ENCODE measurements at places on chromosomes 5 and 9.

DNA sequence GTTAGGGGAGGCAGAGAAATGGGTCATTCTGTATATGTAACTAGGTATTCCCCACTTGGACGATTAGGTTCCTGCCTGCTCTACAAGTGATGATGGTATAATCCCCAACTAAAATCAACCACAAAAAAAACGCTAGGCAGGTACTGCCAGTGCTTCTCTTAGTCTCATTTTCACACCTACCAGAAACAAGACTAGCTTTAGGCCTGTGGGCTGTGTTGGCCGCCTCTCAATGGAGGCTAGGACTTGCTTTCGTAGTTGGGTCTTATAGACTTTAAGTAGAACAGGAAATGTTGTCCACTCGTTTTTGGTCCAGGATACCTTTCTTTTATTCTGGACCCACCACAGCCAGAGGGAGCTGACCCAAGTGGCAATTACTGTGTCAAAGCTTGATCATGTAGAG, 111.8 kb downstream of the UNC13B start:
- no peak for DNase-seq

DNA sequence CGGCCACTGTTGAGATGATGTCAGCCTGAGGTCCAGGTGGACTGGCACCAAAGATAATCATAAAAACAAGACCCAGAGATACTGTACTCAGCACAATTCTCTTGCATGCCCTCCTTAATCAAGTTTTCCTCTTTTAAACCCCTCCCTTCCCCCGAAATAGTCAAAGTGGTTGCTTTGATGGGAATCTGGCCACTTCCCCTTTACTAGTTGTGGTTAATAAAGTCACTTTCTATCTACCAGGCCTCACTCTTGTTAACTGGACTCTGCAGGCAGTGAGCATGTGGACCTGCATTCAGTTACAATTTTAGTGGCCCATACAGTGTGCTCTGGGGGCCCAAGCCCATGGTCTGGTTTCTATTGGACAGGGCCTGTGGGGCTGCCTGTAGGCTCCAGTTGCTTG, 17.5 kb downstream of the FBP2 start:
- DNase-seq: no peak

DNA sequence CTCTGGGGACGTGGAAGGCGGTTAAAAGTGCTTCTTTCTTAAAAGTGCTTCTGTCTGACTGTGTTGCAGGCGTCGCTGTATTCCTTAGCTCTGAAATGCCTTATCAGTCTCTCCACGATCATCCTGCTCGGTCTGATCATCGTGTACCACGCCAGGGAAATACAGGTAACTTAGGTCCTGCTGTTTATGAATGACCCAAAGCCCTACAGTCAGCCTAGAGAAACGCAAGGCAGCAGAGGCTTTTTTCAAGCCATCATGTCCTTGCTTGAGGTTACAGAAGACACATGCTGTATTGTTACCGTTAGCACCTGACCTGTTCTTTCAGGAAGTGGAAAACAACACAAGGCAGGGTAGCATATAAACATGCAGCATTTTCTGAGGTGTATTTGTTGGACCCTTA, 2.0 kb downstream of the KCNN2 start:
- no peak for DNase-seq

DNA sequence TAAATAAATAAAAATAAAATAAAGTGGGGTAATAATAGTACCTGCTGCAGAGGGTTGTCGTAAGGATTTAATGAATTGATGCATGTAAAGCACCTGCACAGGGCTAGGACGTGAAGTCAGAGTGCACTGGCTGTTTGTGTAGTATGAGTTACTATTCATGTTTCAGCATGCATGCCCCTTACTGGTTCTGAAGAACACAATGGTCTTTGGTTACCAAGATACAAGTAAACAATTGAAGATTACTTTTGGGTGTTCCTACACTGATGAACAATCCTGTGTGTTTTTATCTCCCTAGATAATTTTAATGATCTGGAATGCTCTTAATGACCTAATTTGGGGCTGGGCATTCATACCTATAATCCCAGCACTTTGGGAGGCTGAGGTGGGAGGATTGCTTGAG, 23.2 kb upstream of the PRRC2B start:
- DNase-seq: no peak

- no peak for DNase-seq
Measured at GRCh38 chr9:6355728-6356127, 27.6 kb downstream of the TPD52L3 start.

DNA sequence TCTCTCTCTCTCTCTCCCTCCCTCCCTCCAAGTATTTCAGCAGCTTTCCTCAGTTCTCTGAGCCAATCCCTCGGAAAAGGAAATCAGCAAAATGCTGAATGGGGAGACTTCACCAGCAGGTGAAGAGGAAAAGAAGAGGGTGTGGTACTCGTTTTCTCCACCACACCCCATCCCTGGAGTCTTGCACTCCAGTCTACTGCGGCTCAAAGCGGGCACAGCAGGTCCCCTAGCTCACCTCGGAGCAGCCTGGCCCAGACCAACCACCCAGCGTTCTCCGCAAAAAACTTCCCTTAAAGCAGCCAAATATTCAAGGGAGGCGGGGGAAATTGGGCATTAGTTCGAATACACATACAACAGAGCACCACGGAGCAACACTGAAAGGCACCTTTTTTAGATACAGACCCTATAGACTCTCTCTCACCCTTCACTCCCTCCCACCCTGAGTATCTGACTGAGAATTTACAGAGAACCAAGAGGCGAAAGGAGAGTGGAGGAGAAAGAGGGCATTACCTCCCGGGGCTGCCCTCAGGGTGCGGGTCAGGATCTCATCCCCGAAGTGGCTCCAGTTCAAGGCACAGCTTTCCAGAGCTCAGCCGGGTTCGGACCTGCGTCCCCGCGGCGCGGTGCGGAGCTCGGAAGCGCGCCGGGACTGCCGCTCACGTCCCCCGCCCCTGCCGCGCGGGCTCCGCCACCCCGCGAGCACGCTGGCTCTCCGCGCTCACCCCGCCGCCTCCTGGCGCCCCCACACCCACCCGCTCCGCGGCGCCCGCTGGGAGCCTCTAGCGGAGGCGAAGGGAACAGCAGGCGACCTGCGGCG, 1638.5 kb upstream of the C9orf72 start:
- DNase-seq: no peak

DNA sequence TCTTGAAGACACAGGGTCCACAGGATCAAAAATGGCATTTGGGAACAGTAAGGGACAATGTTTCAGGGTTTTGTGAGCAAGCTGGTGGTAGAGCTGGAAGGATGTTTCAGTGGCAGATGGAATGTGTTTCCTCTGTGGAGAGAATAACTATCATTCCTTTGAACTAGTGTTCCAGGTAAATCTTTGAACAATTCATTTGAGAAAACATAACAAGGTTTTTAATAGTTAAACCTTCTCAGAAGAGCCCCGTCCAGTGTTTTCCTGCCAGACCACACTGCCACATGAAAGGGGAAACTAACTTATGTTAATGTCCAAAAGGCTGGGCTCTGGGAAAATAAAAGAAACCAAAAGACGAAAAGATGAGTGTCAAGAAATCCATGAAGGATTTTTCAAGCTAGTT, 207.0 kb upstream of the ZNF462 start:
- no peak for DNase-seq

- DNase-seq: no peak
Measured at GRCh38 chr5:134110382-134110781, 4.1 kb upstream of the TCF7 start.

GRCh38 chr5:141825791-141826560, 52.2 kb downstream of the PCDH1 start:
- DNase-seq: no peak

- DNase-seq: no peak
Measured at GRCh38 chr9:82128011-82128696, 139.6 kb downstream of the SPATA31D1 start.

DNA sequence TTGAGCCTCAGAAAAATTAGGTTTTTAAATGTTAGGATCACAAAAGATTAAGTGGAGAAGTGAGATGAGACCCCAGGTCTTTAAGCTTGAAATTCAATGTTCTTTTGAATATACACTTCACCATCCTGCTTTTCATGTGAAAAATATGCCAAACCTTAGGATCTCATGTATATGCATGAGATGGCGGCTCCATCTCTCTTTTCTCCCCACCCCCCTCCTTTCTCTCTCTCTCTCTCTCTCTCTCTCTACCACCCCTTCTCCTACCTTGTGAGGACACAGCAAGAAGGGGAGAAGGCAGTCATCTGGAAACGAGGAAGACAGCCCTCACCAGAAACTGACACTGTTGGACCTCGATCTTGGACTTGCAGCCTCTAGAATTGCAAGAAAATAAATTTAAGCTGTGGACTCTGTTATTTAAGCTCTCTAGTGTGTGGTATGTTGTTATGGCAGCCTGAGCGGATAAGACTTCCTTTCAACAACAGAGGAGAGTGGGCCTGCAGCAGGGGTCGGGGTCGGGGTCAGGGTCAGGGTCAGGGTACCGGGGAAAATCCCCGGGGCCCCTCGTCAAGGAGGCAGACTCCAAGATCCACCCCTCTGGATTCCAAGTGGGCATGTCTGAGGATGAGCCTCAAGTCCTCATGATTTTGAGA, 16.4 kb upstream of the ALDH1B1 start:
- DNase-seq: no peak

- DNase-seq: no peak
Measured at GRCh38 chr5:995318-995717, 13.3 kb upstream of the NKD2 start.

- DNase-seq: no peak
Measured at GRCh38 chr5:114477816-114478334, 116.0 kb downstream of the KCNN2 start.

- no peak for DNase-seq
Measured at GRCh38 chr5:69043655-69043996, 50.2 kb upstream of the SLC30A5 start.

DNA sequence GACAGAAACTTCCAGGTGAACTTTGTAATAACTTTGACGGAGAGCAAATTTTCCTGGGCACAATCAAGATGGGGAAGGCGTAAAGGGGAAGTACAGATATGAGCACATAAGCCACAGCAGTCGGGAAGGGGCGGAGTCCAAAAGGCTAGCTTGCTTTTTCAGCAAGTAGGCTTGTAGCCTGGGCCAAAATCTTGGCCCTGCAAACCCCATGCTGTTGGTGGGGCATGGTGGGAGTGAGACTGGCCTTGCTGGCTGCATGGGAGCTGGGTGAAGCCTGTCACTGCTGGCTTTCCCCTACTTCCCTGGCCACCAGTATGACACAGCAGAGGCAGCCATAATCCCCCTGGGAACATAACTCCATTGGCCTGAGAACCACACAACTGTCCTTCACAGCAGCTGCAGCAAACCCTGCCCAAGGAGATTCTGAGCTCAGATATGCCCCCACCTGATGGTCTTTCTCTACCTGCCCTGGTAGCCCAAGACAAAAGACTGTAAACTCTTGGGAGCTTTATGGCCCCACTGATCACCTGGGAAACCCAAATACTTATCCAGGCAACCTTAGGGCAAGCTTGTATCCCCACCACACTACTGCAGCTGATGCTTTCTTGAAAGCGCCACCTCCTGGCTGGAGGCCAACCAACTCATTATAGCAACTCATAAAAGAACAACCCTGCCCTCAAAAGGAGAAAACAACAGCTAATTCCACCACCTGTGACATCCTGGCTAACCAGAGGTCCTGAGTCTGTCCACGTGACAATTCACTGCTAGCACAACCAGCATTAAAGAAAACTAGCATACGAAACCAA, 24.0 kb downstream of the DCTN4 start:
- DNase-seq: no peak

Data from tibial nerve (tissue), 4 donors.